ENCODE measurements at places on chromosomes 5 and 9.
A peak's percentile ranks its signal among the peaks of the same experiment; 100 is the strongest.

- DNase-seq = no peak
Observed at GRCh38 chr5:101174981-101175380, 271.9 kb upstream of the ST8SIA4 start.

DNA sequence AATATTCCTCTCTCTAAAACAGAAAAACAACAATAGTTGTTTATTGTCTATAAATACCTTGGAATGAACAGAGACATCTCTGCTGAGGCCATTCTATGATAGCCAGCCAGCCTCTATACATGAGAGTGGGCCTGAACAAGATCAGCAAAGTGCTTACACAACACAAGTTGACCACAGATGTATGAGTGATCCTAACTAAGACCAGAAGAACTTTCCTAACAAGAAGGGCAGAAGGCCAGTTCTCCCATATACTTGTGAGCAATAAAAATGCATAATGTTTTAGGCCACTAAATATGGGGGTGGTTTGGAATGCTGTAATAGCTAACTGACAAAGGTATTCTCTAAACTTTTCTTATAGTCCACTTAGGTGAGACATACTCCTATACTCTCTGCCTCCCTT lies 345.7 kb downstream of the SPATA31D1 start:
- DNase-seq = peak; percentile 32

GRCh38 chr5:10702040-10702629 lies 58.9 kb downstream of the DAP start:
- peak; percentile 97 for DNase-seq

DNA sequence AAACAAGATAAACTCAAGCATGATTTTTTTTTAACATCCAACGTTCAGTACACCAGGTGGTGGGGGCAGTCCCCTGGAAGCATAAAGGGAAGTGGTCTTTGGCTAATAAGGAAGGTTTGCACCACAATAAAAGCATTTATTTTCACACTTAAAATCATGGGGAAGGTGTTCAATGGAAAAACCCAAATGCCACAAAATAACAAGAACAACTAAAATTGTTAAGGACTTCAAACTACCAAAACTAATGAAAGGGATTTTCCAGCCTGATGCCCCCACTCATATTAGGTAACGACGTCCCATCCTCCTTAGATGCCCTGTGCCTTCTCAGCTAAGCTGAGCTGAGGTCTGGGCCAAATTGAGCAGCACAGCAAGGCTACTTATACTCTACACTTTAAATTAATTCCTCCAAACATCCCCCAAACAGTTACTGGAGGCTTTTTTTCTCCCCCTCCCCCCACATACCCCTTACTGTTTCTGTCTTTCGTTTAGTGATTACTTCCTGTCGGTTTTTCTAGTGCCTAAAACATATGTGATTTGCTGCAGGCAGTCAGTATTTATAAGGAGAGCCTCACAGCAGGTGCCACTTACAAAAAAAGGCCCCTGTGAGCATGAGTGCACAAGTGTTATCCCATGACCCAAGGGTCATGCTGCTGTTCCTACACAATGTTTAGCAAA lies 259.7 kb upstream of the ZNF608 start:
- peak; percentile 3 for DNase-seq

DNA sequence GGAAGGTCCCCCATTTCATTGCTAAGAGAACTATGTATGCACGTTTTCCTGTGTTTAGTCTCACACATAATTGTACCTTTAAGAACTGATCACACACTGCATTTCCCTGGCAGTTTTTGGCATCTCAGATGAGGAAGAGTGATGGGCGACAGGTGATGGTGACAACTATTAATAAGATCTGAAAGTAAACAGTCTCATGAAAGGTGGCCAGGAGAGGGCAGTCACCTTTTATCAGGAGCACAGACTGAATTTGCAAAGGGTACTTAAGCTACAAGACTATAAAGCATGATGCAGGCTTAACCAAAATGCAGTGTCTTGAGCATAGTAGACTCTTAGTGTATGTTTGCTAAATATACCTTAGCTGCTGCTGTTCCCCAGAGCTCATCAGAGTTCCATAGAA lies 91.5 kb downstream of the GHR start:
- DNase-seq = no peak

GRCh38 chr5:147381555-147381954 lies 128.3 kb downstream of the DPYSL3 start:
- no peak for DNase-seq

DNA sequence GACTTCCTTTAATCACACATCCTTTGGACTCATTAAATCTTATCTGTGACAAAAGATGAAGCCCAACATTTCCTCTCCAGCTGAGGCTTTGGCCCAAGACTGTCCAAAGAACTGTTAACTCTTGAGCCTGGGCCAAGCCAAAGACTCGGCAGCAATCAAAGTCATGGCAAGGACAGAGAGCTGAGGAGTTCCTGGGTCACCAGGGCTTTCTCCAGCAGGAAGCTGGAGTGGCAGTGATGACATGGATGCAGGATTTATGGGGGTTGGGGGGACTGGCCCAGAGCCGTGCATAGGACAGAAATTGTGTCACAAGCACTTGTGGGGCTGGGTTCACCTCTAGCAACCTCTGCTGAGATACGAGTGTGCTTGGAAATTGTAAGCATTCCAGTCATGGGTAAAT lies 440.3 kb downstream of the PLK2 start:
- DNase-seq = no peak

DNA sequence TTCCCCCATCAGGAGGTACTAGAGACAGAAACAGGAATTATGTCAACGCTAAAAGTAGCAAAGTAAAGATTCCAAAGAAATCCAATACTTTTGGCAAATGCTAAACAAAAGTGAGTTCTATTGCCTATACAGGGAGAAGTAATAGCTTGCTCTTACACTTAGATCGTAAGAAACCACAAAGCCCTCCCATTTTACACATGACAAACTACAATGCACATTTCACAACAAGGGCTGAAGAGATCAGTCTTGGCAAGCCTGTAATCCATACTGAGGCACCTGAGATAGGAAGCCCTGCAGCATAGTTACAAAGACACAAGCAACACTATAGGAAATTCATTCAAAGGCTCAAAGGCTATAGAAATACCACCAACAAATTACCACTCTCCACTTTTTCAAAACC lies 7.7 kb downstream of the HNRNPK start:
- DNase-seq = peak; percentile 45

GRCh38 chr5:133610489-133611356 lies 1.6 kb downstream of the FSTL4 start:
- peak; percentile 41 for DNase-seq

- no peak for DNase-seq
Observed at GRCh38 chr5:18072600-18072999, 438.3 kb downstream of the TAF11L14 start.

- no peak for DNase-seq
Observed at GRCh38 chr5:37844009-37844408, 4.2 kb upstream of the GDNF start.

DNA sequence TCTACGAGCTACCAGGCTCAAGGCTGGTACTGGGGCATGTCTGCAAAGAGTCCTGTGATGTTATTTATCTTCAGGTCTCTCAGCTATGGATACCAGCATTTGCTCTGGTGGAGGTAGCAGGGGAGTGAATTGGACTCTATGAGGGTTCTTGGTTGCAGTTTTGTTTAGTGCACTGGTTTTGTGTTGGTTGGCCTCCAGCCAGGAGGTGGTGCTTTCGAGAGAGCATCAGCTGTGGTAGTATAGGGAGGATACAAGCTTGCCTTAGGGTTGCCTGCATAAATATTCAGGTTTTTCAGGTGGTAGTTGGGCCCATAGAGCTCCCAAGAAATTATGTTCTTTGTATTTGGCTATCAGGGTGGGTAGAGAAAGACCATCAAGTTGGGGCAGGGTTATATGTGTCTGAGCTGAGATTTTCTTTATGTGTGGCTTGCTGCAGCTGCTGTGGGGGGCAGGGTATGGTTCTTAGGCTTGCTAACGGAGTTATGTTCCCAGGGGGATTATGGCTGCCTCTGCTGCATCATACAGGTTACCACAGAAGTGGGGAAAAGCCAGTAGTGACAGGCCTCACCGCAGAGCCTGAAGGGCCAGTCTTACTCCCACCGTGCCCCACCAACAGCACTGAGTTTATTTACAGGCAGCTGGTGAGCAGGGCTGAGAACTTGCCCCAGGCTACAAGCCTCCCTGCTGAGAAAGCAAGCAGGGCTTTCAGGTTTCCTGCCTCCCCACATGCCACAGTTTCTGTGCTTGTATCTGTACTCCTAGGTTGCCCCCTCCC lies 9.7 kb upstream of the RIOK2 start:
- DNase-seq = peak; percentile 57

DNA sequence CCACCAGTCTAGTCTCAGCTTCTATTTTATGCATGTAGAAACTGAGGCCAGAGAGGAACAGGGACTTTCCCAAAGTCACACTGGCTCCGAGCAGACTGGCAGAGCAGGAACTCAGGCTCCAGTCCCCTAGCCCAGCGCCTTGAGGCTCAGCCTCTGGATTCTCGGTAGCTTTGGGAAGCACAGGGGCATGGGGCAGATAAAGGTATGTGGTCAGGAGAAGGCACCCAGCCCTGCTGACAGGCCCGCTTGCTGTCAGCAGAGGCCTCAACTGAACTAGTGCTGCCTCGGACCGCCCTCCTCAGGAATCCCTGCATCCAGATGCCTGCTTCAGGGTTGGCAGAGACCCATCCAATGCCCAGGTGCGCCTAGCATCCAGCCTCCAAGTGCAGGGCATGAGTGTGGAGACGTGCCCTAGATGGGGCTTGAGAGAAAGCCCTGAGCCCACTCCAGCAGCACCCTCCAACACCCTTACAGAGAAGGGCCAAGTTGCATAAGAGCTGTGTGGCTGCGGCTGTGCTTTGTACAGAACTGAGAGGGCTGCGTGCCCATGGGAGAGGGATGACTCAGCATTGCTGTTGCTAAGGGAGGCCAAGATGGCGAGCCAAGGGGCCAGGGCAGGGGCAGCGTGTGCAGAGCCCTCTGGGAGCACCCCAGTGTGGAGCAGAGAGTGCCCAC lies 168.6 kb downstream of the MACROH2A1 start:
- DNase-seq = peak; percentile 87

GRCh38 chr9:76369583-76369982 lies 24.6 kb downstream of the RFK start:
- DNase-seq = peak; percentile 80

DNA sequence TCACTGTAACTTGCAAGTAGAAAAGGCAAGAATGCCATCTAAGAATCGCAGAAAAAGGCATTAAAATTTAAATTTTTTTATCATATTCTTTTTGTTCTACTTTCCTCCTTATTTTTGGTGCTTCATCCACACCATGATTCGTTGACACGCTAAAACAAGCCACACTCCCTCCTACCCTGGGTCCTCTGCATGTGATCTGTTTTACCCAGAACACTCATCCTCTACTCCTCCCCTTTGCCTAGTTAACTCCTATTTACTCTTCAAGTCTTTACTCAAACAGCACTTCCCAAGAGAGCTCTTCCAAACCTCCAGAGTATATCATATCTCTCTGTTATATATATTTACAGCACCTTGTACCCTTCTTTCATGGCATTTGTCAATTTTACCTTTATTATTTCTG lies 61.4 kb upstream of the SRP19 start:
- no peak for DNase-seq

- no peak for DNase-seq
Observed at GRCh38 chr5:147752666-147753290, 29.8 kb downstream of the JAKMIP2 start.
